ENCODE measurements at places on chromosomes 12 and 14.

DNA sequence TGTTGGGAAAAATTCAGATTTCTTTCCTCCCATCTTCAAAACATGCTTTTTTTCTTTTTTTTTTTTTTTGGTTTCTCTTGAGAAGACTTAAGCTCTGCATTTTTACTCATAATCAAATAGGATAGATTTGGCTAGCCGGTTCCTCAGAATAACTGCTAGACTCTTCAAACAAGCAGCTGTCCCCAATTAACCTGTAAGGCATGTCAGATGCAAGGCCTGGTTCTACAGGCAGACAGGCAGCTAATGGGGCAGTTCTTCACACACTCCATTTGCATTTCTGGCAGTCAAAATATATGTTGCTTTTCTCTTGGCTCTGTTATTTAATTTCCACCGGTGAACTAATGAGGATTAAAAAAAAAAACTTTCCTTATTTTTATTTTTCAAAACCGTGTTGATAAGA is 228.0 kb upstream of the ATP2B1 start:
- no peak for DNase-seq

GRCh38 chr14:93707475-93707874 is 80.8 kb downstream of the PRIMA1 start:
- no peak for DNase-seq

DNA sequence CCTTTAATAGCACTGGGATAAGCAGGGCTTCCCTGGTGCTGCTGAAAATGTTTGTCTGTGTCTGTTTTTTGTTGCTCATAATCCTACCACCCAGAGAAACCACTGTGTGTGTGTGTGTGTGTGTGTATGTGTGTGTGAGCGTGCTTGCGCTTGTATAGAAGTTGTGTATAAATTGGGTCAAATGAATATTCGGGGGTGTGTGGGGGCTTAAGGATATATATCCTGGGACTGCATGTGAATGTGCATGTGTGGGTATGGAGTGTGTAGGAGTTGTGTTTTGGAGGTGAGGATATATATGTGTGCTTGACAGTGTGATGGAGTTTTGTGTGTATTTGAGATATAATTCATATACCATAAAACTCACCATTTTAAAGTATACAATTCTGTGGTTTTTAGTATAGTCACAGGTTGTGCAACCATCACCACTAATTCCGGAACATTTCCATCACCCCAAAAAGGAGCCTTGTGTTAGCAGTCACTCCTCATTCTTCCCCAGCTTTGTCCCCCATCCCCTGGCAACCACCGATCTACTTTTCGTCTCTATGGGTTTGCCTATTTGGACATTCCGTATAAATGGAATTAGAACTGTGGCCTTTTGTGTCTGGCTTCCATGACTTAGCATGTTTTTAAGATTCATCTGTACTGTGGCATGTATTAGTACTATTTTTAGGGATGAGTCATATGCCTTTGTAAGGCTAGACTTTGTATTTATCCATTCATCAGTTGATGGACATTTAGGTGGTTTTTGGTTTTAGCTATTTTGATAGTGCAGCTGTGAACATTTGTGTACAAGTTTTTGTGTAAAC is 25.6 kb downstream of the TCTN1 start:
- DNase-seq, result no peak

GRCh38 chr14:33762161-33762851 is 188.6 kb downstream of the EGLN3 start:
- DNase-seq, result no peak

GRCh38 chr14:75986439-75986765 is 839 bp downstream of the IFT43 start:
- DNase-seq, result no peak

DNA sequence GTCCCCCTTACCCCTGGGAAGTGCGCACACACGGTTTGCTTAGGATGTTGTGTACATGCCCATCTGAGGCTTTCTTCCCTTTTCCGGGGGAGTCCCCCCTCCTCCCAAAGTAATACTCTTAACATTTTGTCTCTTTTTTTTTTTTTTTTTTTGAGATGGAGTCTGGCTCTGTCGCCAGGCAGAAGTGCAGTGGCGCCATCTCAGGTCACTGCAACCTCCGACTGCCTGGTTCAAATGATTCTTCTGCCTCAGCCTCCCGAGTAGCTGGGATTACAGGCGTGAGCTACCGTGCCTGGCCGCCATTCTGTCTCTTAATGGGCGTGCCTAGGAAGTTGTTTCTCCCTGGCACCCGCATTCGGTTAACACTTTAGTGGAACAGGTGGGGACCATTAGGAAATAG is 4.5 kb upstream of the GMFB start:
- no peak for DNase-seq

DNA sequence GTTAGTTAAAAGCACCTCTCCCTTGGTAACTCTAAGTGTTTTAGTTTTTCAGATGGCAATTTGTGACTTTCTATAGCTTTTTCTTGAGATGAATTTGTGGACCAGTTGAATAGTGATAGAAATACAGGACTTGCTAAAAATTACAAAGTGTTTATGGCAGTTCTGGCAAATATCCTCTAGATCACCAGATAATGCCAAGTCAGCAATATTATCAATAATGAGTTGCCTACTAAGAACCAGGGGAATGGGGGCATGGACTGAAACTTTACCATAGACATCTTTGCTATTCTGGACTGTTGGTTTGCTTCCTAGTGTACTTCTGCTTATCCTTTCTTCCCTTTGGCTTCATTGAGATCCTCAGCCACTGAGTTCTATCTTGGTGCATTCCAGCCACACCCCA is 584.2 kb downstream of the DIO2 start:
- no peak for DNase-seq

- no peak for DNase-seq
Observed at GRCh38 chr12:53234271-53234914, 2.4 kb upstream of the RARG start.

DNA sequence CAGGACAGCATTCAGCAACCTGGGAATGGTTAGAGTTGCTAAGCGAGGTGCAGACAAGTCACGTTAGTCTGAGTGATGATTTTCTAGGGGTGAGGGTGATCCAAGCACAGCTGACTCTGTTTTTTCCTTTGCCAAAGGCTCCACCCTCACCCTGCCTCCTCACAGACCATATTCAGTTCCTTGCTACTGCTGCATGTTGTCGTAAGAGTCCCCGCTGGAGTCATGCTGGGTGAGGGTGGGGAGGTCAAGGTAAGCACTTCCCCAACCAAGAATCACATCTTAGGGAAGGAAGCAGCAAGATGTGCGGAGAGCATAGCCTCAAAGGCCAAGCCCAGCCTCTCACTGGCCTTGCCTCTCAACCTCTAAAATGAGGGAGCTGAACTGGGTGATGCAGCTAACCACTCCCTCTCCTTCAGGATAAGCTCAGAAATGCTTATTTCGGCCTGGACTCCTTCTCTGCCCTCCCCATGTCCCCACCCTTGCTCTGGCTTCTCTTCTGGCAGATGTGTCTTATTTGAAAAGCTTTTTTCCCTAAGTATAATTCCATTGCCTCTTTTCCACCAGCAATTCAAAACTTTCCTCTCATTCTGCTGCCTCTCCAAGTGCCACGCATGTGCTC is 66.9 kb upstream of the ACTN1 start:
- no peak for DNase-seq

- no peak for DNase-seq
Observed at GRCh38 chr14:50272498-50272897, 39.5 kb downstream of the L2HGDH start.

DNA sequence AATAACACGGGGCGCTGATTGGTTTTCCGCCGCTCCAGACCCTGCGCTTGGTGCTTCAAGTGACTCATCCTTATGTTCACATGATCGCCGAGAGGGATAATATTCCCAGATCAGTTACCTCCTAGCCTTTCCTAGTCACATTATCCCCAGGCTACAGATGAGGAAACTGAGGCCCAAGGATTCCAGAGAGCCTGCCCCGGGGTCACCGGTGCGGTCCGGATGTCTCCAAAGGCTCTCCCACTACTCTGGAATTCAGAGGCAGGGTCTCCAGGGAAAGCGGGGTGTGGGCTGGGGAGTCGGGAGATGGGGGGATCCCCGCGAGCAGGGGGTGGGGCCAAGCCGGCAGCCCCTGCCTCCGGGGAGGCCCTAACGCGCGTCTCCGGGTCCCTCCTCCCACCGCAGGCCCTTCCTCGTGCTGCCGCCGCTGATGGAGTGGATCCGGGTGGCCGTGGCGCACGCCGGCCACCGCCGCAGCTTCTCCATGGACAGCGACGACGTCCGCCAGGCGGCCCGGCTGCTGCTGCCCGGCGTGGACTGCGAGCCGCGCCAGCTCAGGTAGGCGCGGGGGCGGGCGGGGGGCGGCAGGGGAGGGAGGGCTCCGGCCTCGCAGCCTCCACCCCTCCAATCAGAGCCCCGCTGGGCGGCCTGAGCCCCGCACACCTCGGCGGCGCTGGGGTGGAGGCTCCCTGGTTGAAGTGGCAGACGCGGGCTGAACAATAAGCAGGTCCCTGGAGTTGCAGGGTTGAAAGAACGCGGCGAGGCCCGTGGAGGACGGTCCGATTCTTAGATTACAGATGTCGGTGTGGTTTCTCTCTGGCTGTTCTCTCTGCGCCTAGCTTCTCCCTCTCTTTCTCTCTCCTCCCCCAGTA is 104.6 kb upstream of the PWP1 start:
- no peak for DNase-seq

DNA sequence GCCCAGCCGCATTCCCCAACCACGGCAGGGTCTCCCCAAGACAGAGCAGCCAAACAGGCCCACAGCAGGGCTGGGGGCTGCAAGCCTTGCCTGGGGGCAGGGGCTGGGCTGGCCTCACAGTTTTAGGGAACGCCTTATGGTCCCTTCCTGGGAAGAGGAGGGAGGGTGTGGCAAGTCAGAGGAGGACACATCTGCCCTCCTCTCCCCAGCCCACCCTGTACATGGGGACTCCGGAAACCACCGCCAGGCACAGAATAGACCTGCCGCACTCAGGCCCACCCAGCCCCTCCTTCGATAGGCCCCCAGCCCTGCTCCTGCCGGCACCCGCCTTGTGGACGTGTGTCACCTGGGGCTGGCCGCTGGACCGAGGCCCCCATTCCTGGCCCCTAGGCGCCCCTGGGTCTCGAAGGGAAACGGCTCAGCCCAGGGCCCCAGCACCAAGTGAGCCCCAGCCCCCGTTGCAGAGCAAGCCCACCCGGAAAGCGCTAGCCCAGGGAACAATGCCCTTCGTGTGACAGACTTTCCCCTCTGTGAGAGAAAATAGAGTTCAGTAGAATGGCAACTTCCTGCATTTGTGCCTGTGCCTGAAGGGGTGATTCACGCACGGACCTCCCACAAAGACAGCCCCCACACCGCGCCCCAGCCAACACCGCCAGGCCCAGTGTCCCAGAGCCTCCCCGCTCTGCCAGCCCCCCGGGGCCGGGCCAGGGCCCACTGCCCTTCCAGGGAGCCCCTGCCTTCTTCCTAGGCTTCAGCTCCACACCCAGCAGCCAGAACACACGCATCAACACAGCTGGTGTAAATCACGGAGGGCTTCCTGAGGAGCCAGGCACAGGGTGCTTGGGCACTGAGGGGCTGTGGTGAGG is 12.0 kb upstream of the NUDT14 start:
- no peak for DNase-seq

GRCh38 chr14:67389275-67389674 is 22.7 kb downstream of the PLEK2 start:
- no peak for DNase-seq

DNA sequence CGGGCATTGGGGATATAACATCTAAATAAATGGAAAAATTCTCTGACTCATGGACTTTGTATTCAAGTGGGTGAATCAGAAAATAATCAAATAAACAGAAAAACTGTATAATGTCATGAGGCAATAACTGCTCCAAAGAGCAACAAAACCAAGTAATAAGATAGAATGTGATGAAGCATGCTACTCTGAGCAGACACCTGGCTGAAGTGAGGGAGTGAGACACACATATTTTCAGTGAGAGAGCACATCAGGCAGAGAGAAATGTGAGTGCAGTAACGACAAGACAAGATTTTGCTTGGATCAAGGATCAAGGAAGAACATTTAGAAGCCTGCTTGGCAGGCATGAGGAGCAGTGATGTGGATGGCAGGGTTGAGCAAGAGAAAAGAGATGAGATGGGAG is 75.8 kb upstream of the CCDC91 start:
- DNase-seq, result no peak

GRCh38 chr12:47277972-47278448 is 198.3 kb upstream of the AMIGO2 start:
- no peak for DNase-seq

- DNase-seq, result no peak
Observed at GRCh38 chr12:812950-813349, 60.6 kb downstream of the WNK1 start.

DNA sequence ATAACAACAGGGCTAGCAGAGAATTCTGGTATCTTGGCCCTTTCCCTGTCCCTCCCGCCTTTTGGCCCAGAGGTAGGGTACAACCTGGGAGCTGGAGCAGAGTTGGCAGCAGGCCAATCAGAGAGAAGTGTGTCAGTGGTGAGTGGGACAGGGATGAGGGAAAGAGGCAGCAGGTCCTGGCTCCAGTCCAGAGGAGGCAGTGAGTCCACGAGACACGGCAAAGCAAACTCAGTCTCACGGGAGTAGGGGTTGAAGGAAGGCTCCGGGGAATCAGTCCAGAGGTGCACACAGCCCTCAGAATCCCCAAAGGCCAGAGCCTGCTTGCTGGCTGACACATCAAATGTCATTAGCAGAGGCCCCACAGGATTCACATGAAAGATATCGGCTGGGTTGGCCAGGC is 7.3 kb downstream of the PAN2 start:
- no peak for DNase-seq

- no peak for DNase-seq
Observed at GRCh38 chr12:53344824-53345485, 8.8 kb upstream of the SP7 start.

- DNase-seq, result no peak
Observed at GRCh38 chr14:71665157-71665556, 267.1 kb upstream of the RGS6 start.

DNA sequence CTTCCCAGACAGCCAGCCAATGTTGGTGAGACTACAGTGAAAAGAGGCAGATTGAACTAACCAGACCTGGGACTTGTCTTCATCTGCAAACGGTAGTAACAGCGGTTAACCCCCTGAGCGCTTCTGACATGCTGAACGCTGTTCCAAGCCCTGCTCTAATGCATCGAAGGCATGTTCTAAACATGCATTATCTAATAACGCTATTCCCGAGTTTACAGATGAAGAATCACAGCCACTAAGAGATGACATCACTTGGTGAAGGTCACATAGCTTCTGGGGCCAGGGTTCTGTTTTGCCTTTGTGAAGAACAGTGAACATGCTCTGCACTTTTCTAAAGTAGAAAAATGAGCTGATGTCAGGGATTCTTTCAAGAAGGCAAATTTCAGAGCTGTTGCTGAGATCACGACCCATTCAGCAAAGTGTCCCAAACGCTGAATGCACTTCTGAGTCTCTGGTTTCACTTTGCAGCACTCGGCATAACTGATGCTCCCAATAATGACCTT is 56.0 kb downstream of the FOS start:
- no peak for DNase-seq

Data from NCI-H2029 treated with DMSO at 0.1 percent for 48 hours (cell line).